ENCODE measurements at places on chromosomes 7 and 10.

DNA sequence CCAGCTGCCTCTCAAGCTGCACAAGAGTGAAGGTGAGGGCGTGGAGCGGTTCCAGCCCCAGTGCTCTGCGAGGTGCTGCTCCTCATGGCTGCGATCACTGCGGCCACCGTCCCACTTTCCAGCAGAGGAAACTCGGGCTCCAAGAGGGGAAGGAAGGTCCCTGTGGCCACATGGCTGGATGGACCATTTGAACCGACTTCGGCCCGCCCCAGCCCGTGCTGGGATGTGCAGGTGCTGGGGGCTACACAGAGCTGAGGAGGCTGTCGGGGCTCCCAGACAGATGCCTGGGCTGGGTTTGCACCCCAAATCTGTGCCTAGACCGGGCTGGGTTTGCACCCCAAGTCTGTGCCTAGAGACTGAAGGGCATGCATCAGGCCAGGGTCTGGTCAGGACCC lies 186.6 kb downstream of the DNAJB6 start:
- DNase-seq: no peak

DNA sequence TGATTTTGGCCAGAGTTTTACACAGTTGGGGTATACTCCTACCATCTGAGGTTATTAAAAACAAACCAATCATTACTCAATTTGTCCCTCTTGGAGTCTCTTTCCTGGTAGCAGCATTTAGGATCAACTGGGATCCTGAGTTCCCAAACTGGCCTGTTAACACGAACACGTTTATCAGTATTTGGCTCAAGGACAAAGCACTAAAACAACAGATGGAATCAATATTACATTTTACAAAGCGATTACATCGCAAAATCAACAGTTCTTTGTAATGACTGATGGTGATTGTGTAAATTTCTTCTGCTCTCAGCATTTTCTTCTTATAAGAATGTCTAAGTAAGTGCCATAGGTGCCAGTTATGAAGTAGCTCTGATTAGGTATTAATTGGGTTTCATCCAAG lies 582.9 kb upstream of the ANKRD30A start:
- DNase-seq: no peak

- DNase-seq: no peak
Observed at GRCh38 chr7:157975401-157976372, 611.9 kb downstream of the PTPRN2 start.

- no peak for DNase-seq
Observed at GRCh38 chr7:84746353-84746752, 440.5 kb downstream of the SEMA3D start.

DNA sequence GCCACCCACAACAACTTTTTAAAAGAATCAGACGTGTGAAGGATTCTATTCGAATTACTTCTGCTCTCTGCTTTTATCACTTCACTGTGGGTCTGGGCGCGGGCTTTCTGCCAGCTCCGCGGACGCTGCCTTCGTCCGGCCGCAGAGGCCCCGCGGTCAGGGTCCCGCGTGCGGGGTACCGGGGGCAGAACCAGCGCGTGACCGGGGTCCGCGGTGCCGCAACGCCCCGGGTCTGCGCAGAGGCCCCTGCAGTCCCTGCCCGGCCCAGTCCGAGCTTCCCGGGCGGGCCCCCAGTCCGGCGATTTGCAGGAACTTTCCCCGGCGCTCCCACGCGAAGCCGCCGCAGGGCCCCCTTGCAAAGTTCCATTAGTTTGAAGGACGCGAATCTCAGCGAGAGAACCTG lies 461 bp upstream of the HTRA1 start:
- no peak for DNase-seq

DNA sequence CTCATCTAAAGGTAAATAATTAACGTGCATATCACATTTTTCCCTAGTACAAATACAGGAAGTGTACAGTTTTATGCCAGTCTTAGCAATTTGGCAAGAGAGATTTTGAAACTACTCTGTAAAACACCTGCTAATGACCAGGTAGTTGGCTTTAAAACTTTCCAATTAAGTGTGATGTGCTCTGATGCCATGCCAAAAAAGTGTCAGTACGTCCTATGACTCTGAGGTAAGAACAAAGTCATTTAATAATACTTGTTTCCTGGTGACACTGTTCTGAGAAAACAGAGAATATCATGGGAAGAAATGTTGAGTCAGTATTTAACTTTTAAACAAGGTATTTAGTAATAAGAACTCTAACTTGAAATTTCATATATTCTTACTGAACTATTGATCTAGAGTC lies 9.6 kb downstream of the PDZD8 start:
- DNase-seq: no peak
